Body of pancreas (tissue), 4 donors: ENCODE measurements at places on chromosomes 13 and 19.

GRCh38 chr13:97226013-97226412, 3.9 kb downstream of the MBNL2 start:
- H3K4me1 ChIP-seq = peaks cover 63% of the 10 kb centered on the region
- H3K27ac ChIP-seq = peak overlapping the region; percentile 96
- peak; percentile 39 for DNase-seq
- H3K36me3 ChIP-seq = no peaks in the 10 kb centered on the region
- no peak overlapping the region for H3K4me3 ChIP-seq

DNA sequence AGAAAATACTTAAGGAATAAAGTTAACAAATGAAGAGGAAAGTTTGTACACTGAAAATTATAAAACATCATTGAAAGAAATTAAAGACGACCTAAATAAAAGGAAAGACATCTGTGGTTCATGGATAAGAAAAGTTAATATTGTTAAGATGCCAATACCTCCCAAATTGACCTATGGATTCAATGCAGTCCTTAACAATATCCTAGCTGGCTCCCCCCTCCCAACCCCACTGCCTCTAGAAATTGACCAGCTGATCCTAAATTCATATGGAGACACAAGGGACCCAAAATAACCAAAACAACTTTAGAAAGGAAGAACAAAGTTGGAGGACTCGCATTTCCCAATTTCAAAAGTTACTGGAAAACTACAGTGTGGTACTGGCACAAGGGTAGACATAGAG, 28.3 kb downstream of the ZNF45 start:
- no peaks in the 10 kb centered on the region for H3K27me3 ChIP-seq
- H3K36me3 ChIP-seq = no peaks in the 10 kb centered on the region
- no peak overlapping the region for H3K27ac ChIP-seq
- no peak overlapping the region for H3K4me3 ChIP-seq
- H3K4me1 ChIP-seq = peaks cover 5% of the 10 kb centered on the region

- H3K27me3 ChIP-seq = no peaks in the 10 kb centered on the region
- no peak for DNase-seq
Measured at GRCh38 chr19:56103027-56103614, 18.0 kb downstream of the ZNF787 start.

GRCh38 chr19:43518051-43518450, 8.9 kb downstream of the ETHE1 start:
- no peaks in the 10 kb centered on the region for H3K4me1 ChIP-seq
- H3K36me3 ChIP-seq = no peaks in the 10 kb centered on the region
- no peaks in the 10 kb centered on the region for H3K27me3 ChIP-seq

- no peak for DNase-seq
- no peaks in the 10 kb centered on the region for H3K36me3 ChIP-seq
- H3K4me3 ChIP-seq = no peak overlapping the region
- no peaks in the 10 kb centered on the region for H3K27me3 ChIP-seq
Measured at GRCh38 chr19:792306-792885, 4.9 kb upstream of the PTBP1 start.

DNA sequence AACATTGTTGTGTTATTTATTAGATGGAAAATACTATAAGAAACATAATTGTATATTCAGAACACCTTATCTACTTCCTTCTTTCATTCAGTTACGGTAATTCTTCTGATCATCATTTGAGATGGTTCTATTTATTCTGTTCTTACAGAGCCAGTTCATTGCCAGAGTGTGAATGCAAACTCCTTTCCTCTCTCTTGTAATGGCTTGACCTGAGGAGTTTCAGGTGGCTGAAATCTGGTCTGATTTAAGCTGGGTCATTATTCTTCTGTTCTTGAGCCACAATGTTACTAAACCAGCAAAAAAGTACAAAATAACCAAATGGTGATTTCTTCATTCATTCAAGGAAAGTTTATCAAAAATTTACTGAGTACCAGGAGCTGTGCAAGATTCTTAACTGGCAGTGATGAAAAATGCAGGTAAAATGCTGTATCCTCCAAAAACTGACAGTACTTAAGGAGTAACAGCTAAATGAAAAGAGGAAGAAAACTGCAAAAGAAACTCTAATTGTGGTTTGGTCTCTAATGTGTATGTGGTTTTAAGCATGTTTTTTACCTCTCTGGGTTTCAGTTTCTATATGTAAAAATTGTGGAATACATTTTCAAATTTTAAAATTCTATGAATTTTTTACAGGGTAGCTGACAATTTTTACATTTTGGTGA, 182.4 kb upstream of the UFM1 start:
- DNase-seq = no peak
- no peaks in the 10 kb centered on the region for H3K4me1 ChIP-seq
- H3K36me3 ChIP-seq = no peaks in the 10 kb centered on the region
- no peaks in the 10 kb centered on the region for H3K27me3 ChIP-seq
- H3K4me3 ChIP-seq = no peak overlapping the region

GRCh38 chr19:16436780-16437332, 34.9 kb downstream of the EPS15L1 start:
- H3K27me3 ChIP-seq = no peaks in the 10 kb centered on the region
- H3K36me3 ChIP-seq = peaks cover 6% of the 10 kb centered on the region
- DNase-seq = no peak
- H3K27ac ChIP-seq = no peak overlapping the region
- H3K4me3 ChIP-seq = no peak overlapping the region

GRCh38 chr13:29136341-29136740, 316.2 kb downstream of the MTUS2 start:
- no peaks in the 10 kb centered on the region for H3K27me3 ChIP-seq
- no peaks in the 10 kb centered on the region for H3K4me1 ChIP-seq
- H3K36me3 ChIP-seq = no peaks in the 10 kb centered on the region
- H3K27ac ChIP-seq = no peak overlapping the region
- no peak for DNase-seq
- H3K4me3 ChIP-seq = no peak overlapping the region

- DNase-seq = no peak
- H3K4me1 ChIP-seq = no peaks in the 10 kb centered on the region
- H3K36me3 ChIP-seq = no peaks in the 10 kb centered on the region
- no peak overlapping the region for H3K27ac ChIP-seq
- no peak overlapping the region for H3K4me3 ChIP-seq
Measured at GRCh38 chr19:17647071-17648020, 40.8 kb downstream of the UNC13A start.

GRCh38 chr19:33437821-33438671, 64.5 kb downstream of the CEBPG start:
- no peaks in the 10 kb centered on the region for H3K36me3 ChIP-seq
- no peaks in the 10 kb centered on the region for H3K27me3 ChIP-seq
- DNase-seq = peak; percentile 19
- H3K27ac ChIP-seq = no peak overlapping the region

DNA sequence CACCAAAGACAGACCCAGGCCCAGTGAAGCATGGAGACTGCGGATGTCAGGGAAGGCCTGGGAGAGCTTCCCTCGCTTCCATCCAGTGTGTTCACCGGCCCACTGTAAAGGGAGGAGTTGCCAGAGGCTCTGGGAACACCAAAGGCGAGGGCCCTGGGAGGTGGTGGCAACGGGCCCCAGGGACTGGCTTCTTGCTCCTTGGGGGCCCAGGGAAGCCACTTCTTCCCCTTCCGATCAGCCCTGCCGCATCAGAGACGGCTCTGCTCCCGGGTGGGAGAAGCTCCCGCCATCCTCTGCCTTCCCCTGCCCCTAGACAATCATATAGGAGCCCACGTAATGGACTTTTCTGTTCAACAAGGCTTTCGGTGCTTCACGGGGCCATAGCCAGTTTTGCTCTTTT, 83.4 kb upstream of the GPR183 start:
- H3K27me3 ChIP-seq = no peaks in the 10 kb centered on the region
- no peak overlapping the region for H3K4me3 ChIP-seq
- H3K27ac ChIP-seq = no peak overlapping the region
- peaks cover 2% of the 10 kb centered on the region for H3K36me3 ChIP-seq
- H3K4me1 ChIP-seq = no peaks in the 10 kb centered on the region

GRCh38 chr19:2444251-2445002, 12.3 kb downstream of the LMNB2 start:
- H3K27ac ChIP-seq = no peak overlapping the region
- H3K4me3 ChIP-seq = no peak overlapping the region
- H3K36me3 ChIP-seq = no peaks in the 10 kb centered on the region
- H3K27me3 ChIP-seq = no peaks in the 10 kb centered on the region
- H3K4me1 ChIP-seq = no peaks in the 10 kb centered on the region

DNA sequence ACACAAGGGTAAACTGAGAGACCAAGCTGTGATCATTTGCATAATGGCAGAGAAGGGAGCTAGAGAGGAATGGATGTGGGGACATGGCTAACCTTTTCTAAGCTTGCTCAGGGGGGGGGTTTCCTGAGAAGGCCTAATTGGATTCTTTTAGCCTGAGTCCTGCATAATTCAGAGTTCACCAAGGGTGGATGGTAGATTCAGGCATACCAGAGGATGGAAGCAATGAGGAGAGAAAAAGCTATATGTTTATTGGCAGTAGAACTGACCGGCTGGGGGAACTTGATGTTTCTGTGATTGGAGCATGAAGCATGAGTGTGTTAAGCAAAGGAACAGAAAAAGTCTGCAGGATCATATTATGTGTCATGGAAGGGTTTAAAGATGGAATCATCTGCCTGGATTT, 65.9 kb upstream of the KLF12 start:
- DNase-seq = no peak
- H3K27ac ChIP-seq = no peak overlapping the region
- no peak overlapping the region for H3K4me3 ChIP-seq
- H3K36me3 ChIP-seq = no peaks in the 10 kb centered on the region

DNA sequence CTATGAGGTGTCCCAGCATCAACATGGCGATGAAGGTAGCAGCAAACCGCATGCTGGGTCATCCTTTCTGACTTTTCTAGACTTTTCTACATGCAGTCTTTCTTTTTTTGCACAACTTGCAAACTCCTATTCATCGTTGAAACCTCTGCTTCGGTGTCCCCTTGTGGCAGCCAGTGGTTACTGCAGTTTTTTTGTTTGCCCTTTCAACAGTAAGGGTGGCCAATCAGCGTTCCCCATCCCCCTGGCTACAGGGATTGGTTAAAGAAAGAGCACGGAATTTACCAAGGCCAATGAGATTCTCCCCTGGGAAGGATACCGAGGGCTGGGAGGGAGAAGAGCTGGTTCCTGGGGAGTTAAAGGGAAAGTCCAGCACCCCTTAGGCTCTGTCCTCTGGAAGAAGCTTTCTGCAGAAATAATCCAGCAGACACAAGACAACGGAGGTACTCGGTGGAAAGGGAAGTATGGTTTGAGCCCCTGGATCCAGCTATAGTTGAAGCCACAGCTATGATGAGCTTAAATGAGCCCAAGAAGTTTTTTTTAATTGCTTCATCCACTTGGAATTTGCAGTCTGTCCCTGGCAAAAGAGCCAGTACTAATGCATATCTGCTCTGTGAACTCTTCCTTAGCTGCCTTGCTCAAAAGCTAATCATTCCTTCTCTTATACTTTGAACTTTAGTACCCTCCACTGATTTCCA, 5.6 kb upstream of the LSM4 start:
- DNase-seq = peak; percentile 97
- no peak overlapping the region for H3K4me3 ChIP-seq
- H3K36me3 ChIP-seq = no peaks in the 10 kb centered on the region
- peak overlapping the region; percentile 50 for H3K27ac ChIP-seq
- H3K27me3 ChIP-seq = no peaks in the 10 kb centered on the region

GRCh38 chr13:55538424-55538823, 1602.3 kb upstream of the PRR20A start:
- H3K36me3 ChIP-seq = no peaks in the 10 kb centered on the region
- H3K27ac ChIP-seq = no peak overlapping the region
- no peak for DNase-seq
- no peak overlapping the region for H3K4me3 ChIP-seq
- H3K27me3 ChIP-seq = no peaks in the 10 kb centered on the region
- no peaks in the 10 kb centered on the region for H3K4me1 ChIP-seq

GRCh38 chr13:67935626-67936025, 705.5 kb upstream of the PCDH9 start:
- H3K4me1 ChIP-seq = no peaks in the 10 kb centered on the region
- no peaks in the 10 kb centered on the region for H3K36me3 ChIP-seq
- H3K4me3 ChIP-seq = no peak overlapping the region
- H3K27me3 ChIP-seq = no peaks in the 10 kb centered on the region
- no peak overlapping the region for H3K27ac ChIP-seq
- no peak for DNase-seq

GRCh38 chr13:32391101-32391619, 36.8 kb downstream of the N4BP2L1 start:
- no peaks in the 10 kb centered on the region for H3K4me1 ChIP-seq
- H3K27me3 ChIP-seq = no peaks in the 10 kb centered on the region
- no peaks in the 10 kb centered on the region for H3K36me3 ChIP-seq
- no peak for DNase-seq
- no peak overlapping the region for H3K4me3 ChIP-seq

DNA sequence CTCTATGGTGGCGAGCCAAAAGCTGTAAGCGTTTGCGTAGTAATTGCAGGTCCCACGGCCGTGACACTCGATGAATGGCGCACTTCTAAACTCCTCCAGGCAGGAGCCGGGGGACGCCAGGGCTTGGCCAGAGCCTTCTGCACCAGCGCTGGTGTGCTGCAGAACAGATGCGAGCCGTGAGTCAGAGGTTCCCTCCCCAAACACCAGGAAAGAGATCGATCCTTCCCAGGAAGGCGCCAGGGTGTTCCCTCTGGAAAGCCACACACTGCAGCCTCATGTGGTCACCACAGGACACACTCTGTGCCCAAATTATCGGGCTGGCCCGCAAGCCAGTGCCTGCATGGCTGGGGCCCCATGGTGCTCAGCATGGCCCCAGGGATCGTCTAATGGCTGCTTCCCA, 154.6 kb downstream of the COL4A1 start:
- H3K27ac ChIP-seq = no peak overlapping the region
- no peaks in the 10 kb centered on the region for H3K27me3 ChIP-seq
- no peak for DNase-seq
- no peak overlapping the region for H3K4me3 ChIP-seq
- H3K36me3 ChIP-seq = no peaks in the 10 kb centered on the region

- peaks cover 24% of the 10 kb centered on the region for H3K36me3 ChIP-seq
- peak overlapping the region; percentile 76 for H3K27ac ChIP-seq
Measured at GRCh38 chr19:11338569-11339253, 746 bp downstream of the RAB3D start.

- H3K27me3 ChIP-seq = no peaks in the 10 kb centered on the region
- no peaks in the 10 kb centered on the region for H3K4me1 ChIP-seq
- no peak for DNase-seq
- no peaks in the 10 kb centered on the region for H3K36me3 ChIP-seq
- H3K27ac ChIP-seq = no peak overlapping the region
- H3K4me3 ChIP-seq = no peak overlapping the region
Measured at GRCh38 chr19:15038294-15038693, 11.0 kb upstream of the CASP14 start.

- no peaks in the 10 kb centered on the region for H3K27me3 ChIP-seq
- no peak overlapping the region for H3K27ac ChIP-seq
- H3K4me1 ChIP-seq = peaks cover 47% of the 10 kb centered on the region
- peak; percentile 77 for DNase-seq
- no peaks in the 10 kb centered on the region for H3K36me3 ChIP-seq
- H3K4me3 ChIP-seq = no peak overlapping the region
Measured at GRCh38 chr19:55113570-55114039, 3.8 kb downstream of the PPP1R12C start.

- no peak overlapping the region for H3K4me3 ChIP-seq
- no peaks in the 10 kb centered on the region for H3K27me3 ChIP-seq
Measured at GRCh38 chr19:35973487-35973886, 21.5 kb upstream of the SDHAF1 start.
